ENCODE measurements at places on chromosomes 2 and 18. TPM values are rescaled to one million over a fixed set of nuclear protein-coding genes. Genes with fewer than 3 reads are reported as not detected.

GRCh38 chr2:51027968-51028367, 4.0 kb downstream of the NRXN1 start:
- no peaks in the 10 kb centered on the region for H3K4me1 ChIP-seq
- no peaks in the 10 kb centered on the region for H3K27me3 ChIP-seq
- no peak overlapping the region for H3K4me3 ChIP-seq
- no peak overlapping the region for H3K27ac ChIP-seq
- no peaks in the 10 kb centered on the region for H3K36me3 ChIP-seq
- DNase-seq = no peak

DNA sequence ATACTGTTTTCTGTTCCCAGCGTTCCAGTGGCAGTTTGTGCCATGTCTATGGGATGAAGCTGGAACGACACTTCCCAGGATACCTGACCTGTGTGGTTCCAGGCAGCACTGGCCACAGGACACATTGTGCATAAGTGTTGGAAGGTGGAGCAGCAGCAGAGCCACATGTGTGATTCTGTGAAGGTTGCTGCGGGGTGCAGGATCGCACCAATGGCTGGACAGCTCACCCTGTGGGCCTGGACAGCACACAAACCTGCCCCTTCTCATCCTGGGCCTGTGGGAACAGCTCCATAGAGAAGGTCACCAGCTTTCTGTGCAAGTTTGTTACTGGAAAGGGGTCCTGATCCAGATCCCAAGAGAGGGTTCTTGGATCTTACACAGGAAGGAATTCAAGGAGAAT, 252.2 kb upstream of the RAB6C start:
- H3K27ac ChIP-seq = no peak overlapping the region
- no peak for DNase-seq
- no peaks in the 10 kb centered on the region for H3K36me3 ChIP-seq
- H3K4me1 ChIP-seq = no peaks in the 10 kb centered on the region
- peaks cover 2% of the 10 kb centered on the region for H3K27me3 ChIP-seq
- H3K4me3 ChIP-seq = no peak overlapping the region

The CRACDL gene
- total RNA-seq = 2.5 TPM

The CD8A gene
- total RNA-seq = 0.47 TPM

DNA sequence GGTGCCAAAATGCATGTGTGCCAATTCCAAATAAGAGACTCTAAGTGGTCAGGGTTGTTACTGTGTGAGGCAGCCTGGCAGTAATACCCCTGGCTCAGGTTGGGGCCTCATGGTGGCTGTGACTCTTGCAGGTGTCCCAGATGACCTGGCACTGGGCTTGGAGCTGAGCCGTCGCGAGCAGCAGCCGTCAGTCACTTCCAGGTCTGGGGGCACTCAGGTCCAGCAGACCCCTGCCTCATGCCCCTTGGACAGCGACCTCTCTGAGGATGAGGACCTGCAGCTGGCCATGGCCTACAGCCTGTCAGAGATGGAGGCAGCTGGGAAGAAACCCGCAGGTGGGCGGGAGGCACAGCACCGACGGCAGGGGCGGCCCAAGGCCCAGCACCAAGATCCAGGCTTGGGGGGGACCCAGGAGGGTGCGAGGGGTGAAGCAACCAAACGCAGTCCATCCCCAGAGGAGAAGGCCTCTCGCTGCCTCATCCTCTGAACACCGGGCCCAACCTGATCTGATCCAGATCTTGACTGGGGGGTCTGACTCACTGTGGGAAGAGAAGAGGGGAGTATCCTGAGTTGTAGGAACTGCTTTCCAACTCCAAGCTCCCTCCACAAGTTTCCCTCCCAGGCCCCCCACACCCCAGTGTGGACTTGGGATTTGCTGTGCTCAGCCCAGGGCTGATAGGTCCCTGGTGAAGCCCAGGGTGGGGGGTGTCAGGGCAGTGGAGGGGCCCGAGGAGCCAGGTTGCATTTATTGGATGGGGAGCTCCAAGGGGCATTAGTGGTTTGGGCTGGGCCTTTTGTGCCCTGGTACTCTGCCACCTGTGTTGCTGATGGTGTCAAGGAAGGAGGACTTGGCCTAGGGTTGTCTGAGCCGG, 5.6 kb downstream of the DNAJB2 start:
- no peak for DNase-seq
- H3K27ac ChIP-seq = no peak overlapping the region
- H3K27me3 ChIP-seq = no peaks in the 10 kb centered on the region
- peaks cover 15% of the 10 kb centered on the region for H3K4me1 ChIP-seq
- peaks cover 67% of the 10 kb centered on the region for H3K36me3 ChIP-seq
